ENCODE measurements at places on chromosomes 16 and 17. TPM values are rescaled to one million over a fixed set of nuclear protein-coding genes. Genes with fewer than 3 reads are reported as not detected.

INCA1 gene
- total RNA-seq: 1.3 TPM

CD300E gene
- total RNA-seq: not detected

UBB gene
- total RNA-seq: 2,438 TPM

SPATA22 gene
- not detected for total RNA-seq

TMEM92 gene
- total RNA-seq: 26.9 TPM

CHD9 gene
- total RNA-seq: 17.2 TPM

ANKFN1 gene
- total RNA-seq: not detected

SHCBP1 gene
- 36.9 TPM for total RNA-seq

ITGAD gene
- total RNA-seq: not detected

WNT9B gene
- not detected for total RNA-seq
